ENCODE measurements at places on chromosomes 3 and 15. TPM values are rescaled to one million over a fixed set of nuclear protein-coding genes. Genes with fewer than 3 reads are reported as not detected.

DNA sequence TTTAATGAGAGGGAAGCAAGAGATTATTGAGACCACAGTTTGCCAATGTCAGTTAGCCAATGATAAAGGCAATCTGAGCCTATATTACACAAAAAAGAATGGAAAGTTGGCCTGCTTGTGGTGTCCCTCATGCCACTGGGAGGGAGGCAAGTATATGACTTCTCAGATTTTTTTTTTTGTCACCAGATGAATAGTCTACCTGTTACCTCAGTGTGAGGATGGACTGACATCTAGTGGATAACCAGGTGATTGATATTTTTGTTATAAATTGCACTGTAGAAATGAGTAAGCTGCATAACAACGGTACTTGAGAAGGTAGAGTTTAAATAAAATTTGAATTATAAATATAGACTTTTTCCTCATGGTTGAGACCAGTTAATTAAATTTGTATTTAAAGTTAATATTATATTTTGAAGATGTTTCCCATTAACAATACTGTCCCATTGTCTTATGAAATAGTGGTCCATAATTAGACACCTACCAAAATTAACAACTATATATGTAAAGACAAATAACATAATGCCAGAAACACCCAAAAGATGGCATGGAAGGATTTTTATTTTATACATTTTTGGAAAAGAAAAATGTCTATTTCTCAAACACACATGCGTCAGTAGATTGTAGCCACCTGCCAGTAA lies 237.8 kb upstream of the GADL1 start:
- no peaks in the 10 kb centered on the region for H3K4me1 ChIP-seq
- no peaks in the 10 kb centered on the region for H3K36me3 ChIP-seq
- no peak overlapping the region for H3K4me3 ChIP-seq
- DNase-seq: peak; percentile 53

The ANKRD63 gene
- under 0.01 TPM for total RNA-seq

GRCh38 chr15:100570735-100571313 lies 31.2 kb downstream of the LINS1 start:
- no peak for DNase-seq
- H3K4me3 ChIP-seq: no peak overlapping the region
- no peak overlapping the region for H3K27ac ChIP-seq
- H3K4me1 ChIP-seq: 0 out of 2 replicates have a peak, but pooled peaks cover 2% of the 10 kb centered on the region
- H3K27me3 ChIP-seq: no peaks in the 10 kb centered on the region

The CDV3 gene
- total RNA-seq: 120 TPM

DNA sequence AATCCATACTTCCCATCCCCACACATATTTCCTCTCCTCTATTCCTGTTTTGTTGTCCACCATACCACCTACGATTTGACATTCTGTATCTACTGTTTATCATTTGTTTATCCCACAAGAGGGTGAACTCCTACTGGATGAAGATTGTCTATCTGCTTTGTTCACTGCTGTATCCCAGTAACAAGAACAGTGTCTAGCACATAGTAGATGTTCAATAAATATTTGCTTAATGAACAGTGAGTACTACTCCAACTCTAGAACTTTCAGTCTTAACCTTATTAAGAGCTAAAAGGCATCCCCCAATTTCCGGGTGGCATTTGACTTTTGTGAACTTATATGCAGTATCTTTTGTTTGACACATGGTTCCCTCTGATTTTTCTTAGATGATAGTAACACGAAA lies 1.3 kb downstream of the PYGO1 start:
- H3K27me3 ChIP-seq: no peaks in the 10 kb centered on the region
- H3K4me3 ChIP-seq: peak overlapping the region; percentile 75
- peaks cover 3% of the 10 kb centered on the region for H3K36me3 ChIP-seq
- no peak overlapping the region for H3K27ac ChIP-seq
- peaks cover 3% of the 10 kb centered on the region for H3K4me1 ChIP-seq
- DNase-seq: peak; percentile 1
